ENCODE measurements at places on chromosomes 1 and 21.

GRCh38 chr1:214638459-214638807, 35.4 kb downstream of the CENPF start:
- DNase-seq: no peak

DNA sequence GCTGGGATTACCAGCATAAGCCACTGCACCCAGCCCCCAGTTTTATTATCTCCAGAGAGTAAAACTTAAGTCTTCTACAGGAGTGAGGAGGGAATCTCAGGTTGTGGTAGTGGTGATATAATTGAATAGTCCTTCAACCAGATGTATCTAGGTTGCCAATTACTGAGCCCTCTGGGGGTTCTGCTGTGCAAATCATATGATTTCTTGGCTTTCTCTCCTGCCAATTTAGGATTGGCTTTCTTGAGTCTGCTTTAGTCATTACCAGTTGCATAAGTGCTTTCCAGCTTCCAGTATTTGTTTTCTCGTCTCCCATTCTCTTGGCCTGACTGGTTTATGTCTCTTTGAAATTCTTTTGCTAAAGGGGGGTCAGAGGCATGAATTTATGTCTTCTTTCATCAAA, 11.1 kb downstream of the CPT2 start:
- no peak for DNase-seq

- DNase-seq: no peak
Observed at GRCh38 chr1:174964261-174964971, 35.3 kb upstream of the CACYBP start.

DNA sequence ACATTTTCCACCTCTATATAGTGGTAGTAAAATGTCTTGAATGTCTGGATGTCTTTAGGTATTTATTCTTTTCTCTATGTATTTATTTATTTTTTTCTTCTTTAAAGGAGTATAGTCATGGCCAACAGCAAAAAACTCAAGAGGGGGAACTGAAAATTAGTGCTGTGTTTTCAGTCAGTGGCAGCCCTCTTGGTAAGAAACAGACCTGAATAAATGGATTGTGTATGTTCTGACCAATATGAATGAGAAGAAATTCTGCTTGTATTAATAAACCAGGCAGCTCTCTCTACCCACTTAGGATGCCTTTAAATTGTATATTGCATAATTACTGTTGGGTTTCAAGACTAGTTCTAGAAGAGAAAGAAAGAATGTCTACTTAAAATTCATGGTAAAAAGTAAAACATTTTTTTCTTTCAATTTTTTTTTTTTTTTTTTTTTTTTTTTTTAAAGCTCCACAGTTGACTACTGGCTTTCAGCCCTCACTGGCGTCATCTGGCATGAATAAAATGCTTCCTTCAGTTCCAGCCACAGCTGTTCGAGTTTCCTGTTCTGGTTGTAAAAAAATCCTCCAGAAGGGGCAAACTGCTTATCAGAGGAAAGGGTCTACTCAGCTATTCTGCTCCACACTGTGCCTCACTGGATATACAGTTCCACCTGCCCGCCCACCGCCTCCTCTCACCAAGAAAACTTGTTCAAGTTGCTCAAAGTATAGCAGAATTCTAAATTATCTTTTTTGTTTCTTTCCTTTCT, 101.6 kb downstream of the ZMYM4 start:
- DNase-seq: no peak

DNA sequence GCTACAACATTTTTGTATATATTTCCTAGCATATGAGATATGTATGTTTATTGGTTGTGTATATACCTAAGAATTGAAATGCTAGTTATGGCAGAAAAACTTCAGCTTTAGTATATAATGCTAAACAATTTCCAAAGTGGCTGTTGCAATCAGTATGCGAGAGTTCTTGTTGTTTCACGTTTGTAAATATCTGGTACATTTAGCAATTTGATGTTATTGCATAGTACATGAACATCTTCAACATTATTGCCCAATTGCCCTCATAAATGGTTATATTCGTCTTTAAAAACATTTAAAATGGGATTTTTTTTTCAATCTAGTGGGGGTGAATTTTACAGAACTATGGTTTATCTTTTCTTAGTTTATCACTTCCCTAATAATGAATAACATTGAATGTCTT, 86.2 kb upstream of the HP1BP3 start:
- DNase-seq: no peak

DNA sequence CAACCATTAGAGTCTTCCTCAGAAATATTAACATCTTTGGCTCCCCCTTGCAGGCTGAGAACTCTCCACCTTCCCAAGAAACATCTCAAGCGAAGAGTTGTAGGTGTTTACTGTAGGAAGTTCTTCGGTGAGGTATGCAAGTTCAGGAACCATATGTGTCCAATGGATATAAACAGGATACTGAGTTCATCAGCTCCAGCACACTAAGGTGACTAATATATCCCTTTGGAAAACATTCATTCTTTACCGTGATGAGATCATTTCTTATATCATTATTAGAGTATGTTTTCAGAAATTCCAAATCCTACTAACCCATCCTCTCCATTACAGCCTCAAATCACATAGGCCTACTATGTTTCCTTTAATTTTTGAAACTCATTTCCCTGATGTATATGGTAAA, 37.3 kb upstream of the PRMT6 start:
- DNase-seq: no peak
